Stimulated activated CD8-positive, alpha-beta memory T cell treated with anti-CD3 and anti-CD28 coated beads, Interleukin-4, amount 100 ng/mL, for 1 hour (primary cell): ENCODE measurements at places on chromosomes 2 and 18.

DNA sequence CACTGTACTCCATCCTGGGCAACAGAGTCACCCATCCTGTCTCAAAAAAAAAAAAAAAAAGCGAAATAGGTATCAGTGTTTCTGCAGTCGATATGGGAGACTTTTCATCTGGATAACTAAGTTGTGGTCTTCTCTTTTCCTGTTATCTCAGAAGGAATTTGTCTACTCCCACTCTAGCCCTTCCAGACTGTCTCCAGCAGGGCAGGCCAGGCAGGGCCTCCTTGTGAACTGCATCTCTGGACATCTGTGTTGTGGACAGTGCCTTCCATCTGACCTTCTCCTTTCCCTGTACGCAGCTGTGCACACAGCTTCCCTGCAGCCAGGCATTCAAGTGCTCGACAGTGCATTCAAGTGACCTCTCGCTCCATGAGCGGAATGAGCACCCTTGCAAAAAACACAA, 110.2 kb downstream of the CABLES1 start:
- no peak for DNase-seq

DNA sequence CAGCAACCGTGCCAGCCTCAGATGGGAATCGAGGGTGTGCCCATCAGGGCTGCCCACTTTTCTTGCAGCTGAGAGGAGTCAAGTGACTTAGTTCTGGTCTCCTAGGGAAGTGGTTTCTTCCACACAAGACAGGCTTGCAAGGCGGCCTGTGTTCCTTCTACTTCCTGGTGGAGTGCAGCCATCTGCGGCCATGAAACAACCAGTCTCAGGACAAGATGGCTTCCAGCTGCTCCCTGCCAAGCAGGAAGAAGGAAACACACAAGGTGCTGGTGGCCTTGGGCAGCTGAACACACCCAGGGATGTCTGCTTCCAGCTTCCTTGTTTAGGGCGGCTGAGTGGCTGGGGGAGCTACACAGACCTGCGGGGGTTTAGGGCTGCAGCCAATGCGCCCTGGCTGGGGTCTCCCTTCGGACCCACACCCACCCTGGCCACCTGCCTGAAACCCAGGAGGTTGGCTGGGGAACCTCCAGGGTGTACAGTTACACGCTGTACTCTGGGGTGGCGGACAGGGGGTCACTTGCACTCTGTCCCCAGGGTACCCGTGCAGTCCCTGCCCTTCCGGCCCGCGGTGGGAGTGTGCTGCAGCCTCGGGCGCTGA, 34.7 kb downstream of the PTPN18 start:
- DNase-seq, result no peak

DNA sequence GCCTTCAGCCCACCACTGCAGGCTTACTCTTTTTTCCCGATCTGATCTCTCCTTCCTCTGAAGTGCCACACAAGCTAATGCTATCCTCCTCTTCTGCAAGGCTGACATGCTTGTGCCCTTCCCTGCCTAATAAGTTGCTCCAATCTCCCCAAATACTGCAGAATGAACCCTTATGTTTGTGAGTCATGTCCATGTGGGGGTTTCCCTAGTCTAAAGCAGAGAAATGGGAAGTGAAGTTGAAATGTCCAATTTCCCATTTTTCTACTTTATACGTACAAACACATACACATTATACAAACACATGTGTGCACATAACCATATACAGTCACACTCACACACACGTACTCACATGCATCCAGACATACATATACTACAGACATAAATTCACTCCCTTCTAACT, 288.1 kb upstream of the CELF4 start:
- DNase-seq, result no peak

DNA sequence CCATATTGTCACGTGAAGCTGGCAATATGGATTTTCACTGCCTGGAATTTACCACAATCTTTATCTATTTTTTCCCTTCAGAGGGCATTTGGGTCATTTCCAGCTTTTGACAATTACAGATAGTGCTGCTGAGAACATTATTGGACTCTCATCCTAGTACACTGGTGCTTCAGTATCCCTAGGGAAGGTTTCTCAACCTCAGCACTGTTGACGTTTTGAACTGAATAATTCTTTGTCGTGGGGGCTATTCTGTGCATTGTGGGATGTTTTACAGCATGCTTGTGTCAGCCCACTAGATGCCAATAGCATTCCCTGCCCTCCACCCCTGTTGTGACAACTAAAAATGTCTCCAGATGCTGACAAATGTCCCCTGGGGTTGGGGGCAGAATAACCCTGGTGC, 185.7 kb downstream of the TPGS2 start:
- DNase-seq, result no peak

GRCh38 chr2:44397447-44398175, 35.9 kb downstream of the CAMKMT start:
- no peak for DNase-seq

DNA sequence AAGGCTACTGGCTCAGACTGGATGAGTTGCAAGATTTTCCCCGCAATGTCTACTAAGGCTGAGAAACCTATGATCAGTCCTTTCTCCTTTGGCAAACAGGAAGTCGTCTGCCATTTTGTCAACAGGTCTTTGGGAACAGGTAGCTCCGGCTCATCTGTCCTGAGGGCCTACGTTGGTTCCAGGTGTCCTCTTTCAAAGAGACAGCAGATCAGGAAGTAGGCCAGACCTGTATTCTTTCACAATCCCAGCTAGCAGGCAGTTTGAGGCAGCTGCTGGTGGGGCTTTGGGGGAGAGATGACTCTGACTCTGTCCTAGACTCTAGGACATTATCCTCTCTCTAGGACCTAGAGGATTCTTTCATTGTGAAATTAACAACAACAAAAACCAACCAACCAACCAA, 98.6 kb downstream of the ACTR2 start:
- DNase-seq, result no peak

DNA sequence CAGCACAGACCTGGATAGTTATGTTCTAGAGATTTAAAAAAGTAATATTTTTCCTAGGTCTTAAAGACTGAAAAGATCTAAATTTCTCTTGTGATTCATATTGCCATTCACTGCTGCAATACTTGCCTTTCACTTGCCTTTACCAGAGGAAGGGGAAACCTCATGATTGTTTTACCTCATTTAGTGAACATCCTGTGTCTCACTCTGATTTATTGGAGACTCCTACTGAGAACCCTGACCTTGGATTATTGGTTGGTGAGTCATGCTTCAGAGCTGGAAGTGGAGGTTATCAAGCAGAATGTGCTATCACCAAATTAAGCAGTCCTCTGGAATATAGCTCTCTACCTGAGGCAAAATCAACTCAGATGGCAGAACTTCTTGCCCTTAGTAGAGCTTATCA, 500.5 kb downstream of the TSN start:
- no peak for DNase-seq

GRCh38 chr2:195861821-195862220, 204.8 kb downstream of the SLC39A10 start:
- DNase-seq, result no peak

DNA sequence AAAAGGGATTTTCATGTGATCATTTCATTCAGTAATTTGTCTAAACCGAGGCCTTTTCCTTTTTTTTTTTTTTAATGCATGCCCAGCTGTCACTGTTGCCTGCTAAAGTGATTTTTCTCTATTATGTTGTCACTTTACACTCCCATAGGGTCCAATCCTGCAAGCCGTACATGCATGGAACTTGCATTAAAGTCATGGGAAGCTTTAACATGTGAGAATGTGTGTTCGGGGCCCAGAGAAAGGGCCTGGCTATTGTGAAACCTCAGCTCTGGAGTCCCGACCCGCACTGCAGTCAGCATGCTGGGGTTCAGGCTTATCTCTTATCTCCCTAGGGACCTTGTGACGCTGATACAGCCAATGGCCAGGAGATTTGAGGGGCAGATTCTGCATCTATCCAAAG, 474.6 kb downstream of the SLC4A3 start:
- no peak for DNase-seq
